NCI-H1436 (cell line): ENCODE measurements at places on chromosomes 11 and 22.
A peak's percentile ranks its signal among the peaks of the same experiment; 100 is the strongest.

DNA sequence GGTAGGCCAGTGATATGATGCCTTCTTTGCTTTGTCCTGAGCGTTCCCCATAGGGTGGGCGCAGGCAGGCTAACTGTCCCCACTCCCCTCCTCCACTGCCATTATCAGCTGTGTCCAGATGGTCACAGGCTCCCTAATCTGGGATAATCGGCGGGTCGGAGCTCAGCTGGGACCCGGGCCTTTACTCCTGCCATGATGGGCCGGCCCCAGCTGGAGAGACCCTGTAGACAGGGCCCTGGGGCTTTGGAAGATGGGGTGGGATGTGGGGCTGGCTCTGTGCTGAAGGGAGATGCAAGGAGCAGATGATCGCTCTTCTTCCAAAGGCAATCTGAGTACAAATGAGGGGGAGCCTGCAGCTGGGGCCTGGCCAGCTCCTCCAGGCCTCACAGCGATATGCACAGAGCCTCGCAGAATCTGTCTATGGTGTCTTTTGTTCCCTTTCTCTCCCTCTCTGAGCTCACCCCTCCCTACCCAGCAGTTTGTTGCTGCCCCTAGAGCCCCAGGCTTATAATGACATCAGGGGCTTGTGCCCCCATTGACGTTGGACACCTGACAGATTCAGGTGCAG lies 11.9 kb downstream of the KLHL35 start:
- no peak for DNase-seq

GRCh38 chr11:131965504-131965903 lies 595.1 kb downstream of the NTM start:
- DNase-seq: no peak

GRCh38 chr22:29199702-29200400 lies 5.8 kb upstream of the EMID1 start:
- no peak for DNase-seq

GRCh38 chr22:43151251-43152002 lies at the start of gene TSPO:
Gene TSPO, plus strand, starts transcription at chr22:43151559. Its CDS starts 7,680 bp downstream, at chr22:43159239.
- peak; percentile 81 for DNase-seq

DNA sequence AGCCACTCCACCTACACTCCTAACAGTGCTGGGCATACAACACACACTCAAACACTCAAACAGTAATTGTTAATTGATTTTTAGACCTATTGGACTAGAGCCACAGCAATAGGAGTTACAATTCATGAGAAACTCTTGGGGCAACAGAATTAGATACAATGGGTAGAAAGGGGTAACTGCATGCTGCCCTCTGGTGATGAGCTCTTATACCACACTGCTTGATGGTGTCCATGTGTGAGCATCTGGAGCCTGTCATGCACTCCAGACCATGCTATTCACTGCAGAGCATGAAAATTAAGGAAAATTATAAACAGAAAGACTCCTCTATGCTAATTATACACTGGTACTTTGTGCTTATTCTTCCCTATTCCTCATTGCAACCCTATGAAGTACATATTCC lies 975.5 kb upstream of the CCDC90B start:
- DNase-seq: peak; percentile 21

DNA sequence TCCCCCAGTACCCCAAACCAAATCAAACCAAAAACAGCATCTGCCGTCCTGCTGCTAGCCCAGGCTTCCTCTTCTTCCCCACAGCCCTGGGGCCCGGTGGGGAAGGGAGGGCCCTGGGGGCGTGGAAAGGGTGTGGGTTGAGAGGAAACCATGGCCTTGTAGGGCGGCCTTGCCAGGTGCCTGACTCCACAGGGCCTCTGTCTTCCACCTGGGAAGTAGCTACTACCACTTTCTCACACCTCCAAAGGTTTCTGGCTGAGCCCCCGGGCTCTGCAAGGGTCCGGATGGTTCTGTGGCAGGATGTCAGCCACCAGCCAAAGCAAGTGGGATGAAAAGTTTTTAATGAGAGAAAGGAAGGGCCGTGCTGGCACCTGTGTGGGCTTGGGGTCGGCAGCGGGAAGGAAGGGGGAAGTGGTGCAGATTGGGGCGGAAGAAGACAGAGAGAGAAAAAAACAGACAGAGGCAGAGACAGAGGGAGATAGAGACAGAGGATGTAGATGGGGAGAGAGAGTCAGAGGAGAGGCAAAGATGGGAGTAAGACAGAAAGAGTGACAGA lies 10.5 kb downstream of the TPST2 start:
- DNase-seq: no peak

DNA sequence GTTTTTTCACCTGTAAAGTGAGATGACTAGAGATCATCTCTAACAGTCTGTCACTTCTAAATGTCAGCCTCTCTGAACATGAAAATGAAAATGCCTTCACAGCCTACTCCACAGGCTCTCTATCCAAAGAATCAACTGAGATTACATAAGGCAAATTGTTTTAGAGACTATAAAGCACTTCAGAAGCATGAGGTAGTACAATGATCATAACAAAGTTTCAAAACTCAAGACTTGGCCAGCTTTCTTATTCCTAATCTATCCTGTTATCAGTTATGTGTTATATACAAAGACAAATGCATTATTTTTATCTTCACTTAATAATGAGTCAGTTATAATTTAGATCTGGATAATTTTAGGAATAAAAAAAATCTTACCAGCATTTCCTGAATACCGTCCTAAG lies 20.3 kb upstream of the CEP126 start:
- no peak for DNase-seq

GRCh38 chr11:121722431-121723245 lies 269.9 kb upstream of the SORL1-AS1 start:
- DNase-seq: peak; percentile 48

DNA sequence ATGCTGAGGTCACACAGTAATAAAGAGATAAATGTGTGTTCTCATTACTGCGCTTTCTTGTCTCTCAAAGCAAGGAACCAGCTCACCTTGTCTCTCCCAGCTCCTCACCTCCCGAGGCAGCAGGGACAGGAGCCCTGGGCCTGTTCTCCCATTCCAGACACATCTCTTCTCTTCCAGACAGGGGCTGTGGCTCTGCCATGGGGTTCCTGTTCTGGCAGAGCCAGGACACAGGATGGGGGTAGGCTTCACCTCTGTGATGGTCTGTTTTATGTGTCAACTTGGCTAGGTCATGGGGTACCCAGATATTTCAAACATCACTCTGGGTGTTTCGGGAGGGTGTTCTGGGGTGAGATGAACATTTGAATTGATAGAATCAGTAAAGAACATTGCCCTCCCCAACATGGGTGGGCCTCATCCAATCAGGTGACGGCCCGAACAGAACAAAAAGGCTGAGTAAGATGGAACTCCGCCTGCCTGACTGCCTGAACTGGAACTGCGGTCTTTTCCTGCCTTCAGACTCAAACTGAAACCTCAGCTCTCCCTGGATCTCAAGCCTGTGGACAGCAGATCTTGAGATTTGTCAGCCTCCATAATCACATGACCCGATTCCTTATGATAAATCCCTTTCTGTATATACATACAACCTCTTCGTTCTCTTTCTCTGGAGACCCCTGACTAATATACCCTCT lies 2.0 kb upstream of the VSIG10L2 start:
- DNase-seq: no peak

- DNase-seq: no peak
Observed at GRCh38 chr22:19455033-19455432, 7.5 kb upstream of the C22orf39 start.

- DNase-seq: no peak
Observed at GRCh38 chr11:57560146-57560545, 7.3 kb downstream of the UBE2L6 start.

GRCh38 chr11:130637566-130637965 lies 189.1 kb downstream of the ADAMTS15 start:
- no peak for DNase-seq

- DNase-seq: no peak
Observed at GRCh38 chr22:40799008-40799407, 20.1 kb downstream of the SLC25A17 start.

GRCh38 chr11:113664981-113665710 lies 41.0 kb downstream of the TMPRSS5 start:
- DNase-seq: no peak

DNA sequence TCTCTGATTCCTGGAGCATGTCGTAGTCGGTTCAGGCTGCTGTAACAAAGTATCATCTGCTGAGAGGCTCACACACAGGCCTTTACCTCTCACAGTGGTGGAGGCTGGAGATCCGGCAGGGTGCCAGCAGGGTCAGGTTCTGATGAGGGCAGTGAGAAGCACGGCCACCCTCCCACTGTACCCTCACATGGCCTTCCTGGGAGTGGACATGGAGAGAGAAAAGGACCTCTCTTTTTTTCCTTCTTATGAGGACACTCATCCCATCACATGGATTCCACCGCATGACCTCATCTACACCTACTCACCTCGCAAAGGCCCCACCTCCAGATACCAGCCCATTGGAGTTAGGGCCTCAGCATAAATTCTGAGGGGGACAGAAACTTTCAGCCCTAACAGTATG lies 99.5 kb downstream of the BCR start:
- no peak for DNase-seq

GRCh38 chr11:111585371-111585770 lies 16.9 kb upstream of the SIK2 start:
- DNase-seq: no peak
